Activated CD4-positive, alpha-beta T cell treated with anti-CD3 and anti-CD28 coated beads, Interleukin-10, Interleukin-2, amounts not matched to agents 100 ng/mL and 50 ng/mL, durations not matched to agents 16 hours and 8 hours (primary cell): ENCODE measurements at places on chromosomes 2 and 18.

GRCh38 chr2:152354069-152354755, 19.2 kb downstream of the FMNL2 start:
- DNase-seq = no peak

GRCh38 chr2:133045787-133046186, 375.8 kb upstream of the LYPD1 start:
- no peak for DNase-seq

- DNase-seq = no peak
Measured at GRCh38 chr18:47434214-47434746, 182.8 kb upstream of the SKOR2 start.

GRCh38 chr2:121890041-121890440, 134.6 kb downstream of the TSN start:
- no peak for DNase-seq

GRCh38 chr2:31401580-31401979, 13.0 kb downstream of the XDH start:
- DNase-seq = no peak

- DNase-seq = no peak
Measured at GRCh38 chr2:215542690-215543089, 106.8 kb upstream of the FN1 start.

DNA sequence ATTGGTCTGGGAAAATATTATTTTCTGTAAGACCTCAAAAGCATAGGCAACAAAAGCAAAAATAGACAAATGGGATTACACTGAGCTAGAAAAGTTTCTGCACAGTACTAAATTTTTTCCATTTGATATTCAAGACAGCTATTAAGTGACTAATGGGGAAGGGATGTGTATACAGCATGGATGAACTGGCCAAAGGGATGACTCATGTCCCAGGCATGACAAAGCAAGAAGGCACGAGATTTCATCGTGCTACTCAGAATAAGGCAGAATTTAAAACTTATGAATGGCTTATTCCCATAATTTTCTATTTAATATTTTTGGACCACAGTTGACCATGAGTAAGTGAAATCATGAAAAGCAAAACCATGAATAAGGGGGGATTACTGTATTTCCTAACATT, 1250.1 kb upstream of the GYPC start:
- no peak for DNase-seq

GRCh38 chr2:195642679-195643068, 14.4 kb upstream of the SLC39A10 start:
- no peak for DNase-seq

- no peak for DNase-seq
Measured at GRCh38 chr2:157940024-157940423, 63.9 kb upstream of the ACVR1 start.

DNA sequence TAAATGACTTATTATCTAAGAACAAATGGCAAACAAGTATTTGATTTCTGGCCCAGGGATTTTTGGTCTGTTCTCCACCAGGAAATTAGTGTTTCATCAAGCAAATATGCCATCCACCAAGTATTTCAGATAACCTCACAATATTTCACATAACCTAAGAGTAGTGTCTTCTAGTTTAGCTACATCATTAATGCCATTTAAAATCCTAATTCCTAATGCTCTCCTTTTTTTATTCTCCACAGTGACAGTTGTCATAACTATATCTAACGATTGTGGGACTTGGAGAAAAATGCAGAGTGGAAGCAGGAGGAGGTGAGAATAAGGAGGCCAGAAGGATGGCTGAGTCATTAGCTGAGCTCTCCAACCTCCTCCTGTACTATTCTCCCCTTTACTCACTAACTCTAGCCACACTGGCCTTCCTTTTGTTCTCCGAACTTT, 58.5 kb upstream of the CTLA4 start:
- DNase-seq = no peak

- DNase-seq = no peak
Measured at GRCh38 chr18:31048216-31048615, 5.7 kb upstream of the DSC3 start.

DNA sequence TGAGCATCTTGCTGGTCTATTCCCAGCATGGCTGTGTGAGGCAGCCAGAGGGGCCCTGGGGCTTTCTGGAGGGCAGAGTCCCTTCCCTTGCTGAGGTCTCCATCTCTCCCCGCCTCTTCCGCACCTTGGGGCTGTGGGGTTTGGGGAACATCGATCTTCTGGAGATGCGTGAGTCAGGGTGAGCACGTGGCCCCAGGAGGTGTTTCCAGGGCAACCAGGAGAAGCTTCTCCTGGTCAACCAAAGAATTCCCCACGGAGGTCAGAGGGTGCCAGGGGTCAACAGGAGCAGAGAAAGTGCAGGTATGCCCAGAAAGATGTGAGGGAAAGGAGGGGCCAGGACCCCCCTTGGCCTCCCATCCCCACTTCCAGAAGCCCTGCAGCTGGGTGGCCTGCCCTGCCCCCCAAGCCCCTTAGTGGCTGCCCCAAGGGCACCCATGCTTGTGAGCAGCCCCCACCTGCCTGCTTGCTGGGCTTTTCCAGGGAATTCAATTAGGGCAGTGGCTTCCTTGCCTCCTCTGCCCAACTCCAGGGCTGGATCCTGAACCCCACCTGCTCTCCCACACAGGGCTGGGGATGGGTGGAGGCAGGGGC, 2.8 kb upstream of the PROM2 start:
- no peak for DNase-seq

DNA sequence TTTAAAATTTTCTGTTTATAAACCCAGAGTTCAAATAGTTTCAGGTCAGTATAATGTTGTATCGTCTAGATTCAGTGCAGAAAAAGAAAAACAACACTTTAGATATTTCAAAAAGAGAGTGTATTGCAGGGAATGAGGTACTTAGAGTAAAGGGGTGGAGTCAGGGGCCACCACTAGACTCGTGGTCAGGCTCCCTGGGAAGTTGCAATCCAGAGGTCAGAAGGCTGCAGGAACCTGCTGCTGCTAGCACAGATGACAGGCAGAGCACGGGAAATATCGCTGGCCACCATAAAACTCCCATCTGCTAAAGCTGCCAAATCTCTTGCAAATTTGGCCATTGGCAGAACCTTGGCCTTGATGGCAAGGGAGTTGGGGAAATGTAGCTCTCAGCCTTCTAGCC, 64.6 kb downstream of the THNSL2 start:
- DNase-seq = no peak

DNA sequence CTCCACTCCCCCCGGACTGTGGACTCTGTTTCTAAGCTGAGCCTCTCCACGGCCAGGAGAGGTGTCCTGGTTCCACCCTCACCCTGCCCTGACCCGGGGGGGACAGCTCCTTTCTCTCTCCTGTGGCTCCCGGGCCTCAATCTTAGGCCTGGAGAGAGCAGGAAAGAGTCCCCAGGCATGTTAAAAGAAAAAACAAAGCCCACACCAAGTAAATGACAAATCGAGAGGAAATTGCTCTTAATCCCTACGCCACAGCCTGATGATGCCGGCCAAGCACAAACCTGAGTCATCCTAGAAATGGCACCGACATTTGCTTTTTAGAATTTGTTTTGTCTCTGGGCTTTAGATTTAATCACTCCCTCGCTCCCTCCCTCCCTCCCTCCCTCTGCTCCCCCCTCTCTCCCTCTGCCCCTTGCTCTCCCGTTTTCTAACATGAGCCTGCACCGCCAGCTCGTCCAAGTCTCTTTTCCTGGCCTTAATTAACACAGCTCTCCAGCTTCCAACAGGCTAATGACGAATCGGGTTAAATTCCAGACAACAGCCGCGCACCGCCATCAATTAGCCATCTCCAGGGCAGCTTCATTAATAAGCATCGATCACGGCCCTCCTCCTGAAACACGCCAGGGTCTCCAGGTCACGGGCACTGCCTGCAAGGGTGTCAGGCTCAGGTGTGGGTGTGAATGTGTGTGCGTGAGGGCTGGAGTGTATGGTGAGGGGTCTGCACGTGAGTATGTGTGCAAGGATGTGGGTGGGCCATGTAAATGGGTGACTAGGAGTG, 230.8 kb downstream of the CELF4 start:
- no peak for DNase-seq

- peak; percentile 51 for DNase-seq
Measured at GRCh38 chr2:52976143-52976949, 791.3 kb upstream of the CHAC2 start.

DNA sequence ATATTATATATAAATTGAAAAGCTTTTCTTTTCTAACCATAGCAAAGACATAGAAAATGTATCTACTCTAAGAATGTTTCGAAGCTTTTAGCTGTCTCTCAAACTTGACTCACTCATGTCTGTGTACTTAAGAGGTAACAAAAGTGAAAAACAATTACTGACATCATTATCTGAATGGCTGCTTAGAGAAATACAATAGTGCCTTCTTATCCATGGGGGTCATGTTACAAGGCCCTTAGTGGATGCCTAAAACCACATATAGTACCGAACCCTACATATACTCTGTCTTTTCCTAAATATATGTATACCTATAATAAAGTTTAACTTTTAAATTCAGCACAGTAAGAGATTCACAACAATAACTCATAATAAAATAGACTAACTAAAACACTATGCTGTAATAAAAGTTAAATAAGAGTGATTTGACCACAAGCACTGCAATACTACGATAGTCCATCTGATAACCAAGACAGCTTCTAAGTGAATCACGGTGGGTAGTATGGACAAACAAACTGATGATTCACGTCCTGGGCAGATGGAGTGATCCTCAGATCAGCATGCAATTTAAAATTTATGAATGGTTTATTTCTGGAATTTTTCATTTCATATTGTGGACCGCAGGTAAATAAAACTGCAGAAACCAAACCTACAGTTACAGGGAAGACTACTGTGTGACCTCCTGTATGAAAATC, 246.2 kb downstream of the XIRP2 start:
- no peak for DNase-seq

GRCh38 chr2:54191361-54192135, 64.5 kb downstream of the TSPYL6 start:
- DNase-seq = no peak

DNA sequence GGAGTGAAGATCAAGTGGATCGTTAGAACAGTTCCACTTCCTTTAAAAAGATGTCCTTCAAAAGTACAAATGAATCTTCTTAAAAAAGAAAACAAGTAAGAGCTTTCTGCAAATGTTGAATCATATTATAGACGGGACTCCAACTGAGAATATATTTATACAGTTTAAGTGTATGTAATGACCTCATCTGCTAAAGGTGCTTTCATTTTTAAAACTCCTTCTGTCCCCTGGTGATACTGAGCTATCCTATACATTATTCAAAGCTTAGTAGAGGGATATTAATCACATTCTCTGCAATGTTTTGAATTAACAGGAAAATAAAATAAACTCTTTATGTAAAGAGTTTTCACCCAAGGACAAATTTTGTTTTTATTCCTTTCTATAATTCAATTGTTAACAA, 420.7 kb upstream of the SLC8A1 start:
- DNase-seq = no peak

DNA sequence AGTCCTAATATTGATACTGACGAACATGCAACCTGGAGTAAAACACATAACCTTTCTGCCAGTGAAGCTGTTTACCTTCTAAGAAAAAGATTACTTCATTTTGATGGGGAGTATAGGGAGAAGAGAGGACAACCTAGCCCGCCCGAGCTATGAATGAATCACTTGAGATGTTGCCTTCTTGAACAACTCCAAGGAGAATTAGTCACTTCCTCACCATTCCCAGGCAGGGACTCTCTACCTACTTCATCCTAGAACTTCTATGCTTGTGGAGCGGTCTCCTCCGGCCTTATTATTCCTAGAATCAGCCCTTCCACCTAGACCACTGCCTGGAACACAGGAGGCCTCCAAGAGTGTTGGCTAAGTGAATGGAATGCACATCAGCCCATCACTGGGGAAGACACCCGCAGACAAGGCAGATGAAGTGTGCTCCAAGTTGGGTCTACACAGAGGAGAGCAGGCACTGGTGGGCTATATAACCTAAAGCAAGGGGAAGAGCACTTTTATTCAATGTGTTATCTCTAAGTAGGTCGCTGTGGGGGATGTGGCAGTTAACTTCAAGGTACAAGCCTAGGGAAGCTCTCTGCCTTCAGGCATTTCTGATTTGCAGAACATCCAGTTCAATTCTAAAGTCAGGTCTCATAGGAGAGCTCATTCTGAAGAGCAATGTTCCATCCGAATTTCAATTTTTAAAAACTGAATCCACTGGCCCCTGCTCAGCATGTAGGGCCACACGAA, 57.4 kb downstream of the STK39 start:
- no peak for DNase-seq

DNA sequence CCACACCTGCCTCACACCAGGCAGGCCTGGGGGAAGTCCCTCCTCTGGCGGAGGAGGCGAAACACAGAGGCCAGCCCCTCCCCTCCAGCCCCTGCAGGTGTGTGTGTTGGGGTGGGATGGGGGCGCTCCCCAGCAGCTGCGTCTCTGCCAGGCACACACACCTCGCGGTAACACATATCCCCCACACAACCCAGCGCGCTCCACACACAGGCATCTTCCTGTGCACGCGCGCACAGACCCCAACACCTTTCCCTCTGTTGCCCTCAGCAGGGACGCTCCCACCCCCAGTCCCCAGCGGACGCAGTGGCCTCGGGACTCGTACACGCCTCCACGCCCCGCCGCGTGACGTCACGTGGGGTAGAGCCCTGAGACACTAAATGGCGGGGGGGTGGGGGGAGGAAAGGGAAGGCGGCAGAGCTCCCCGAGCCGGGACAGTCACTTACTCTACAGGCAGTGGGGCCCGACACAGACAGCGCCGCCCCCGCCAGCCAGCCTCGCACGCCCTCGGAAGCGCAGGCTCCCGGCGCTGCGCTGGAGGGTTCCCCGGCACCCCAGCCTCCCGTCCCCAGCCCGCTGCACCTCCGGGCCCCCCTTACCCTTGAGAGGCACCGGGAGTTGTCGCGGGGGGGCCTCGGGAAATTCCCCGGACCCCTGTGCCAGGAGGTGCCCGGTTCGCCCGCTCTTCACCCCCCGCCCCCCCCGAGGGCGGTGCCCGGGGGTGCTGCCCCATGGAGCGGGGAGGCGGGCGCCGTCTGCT, at the start of gene WNT10A:
WNT10A (plus strand) TSS at position 751 of the 757 bp plus-strand sequence. CDS start 144 bp downstream, outside the sequence.
- peak; percentile 48 for DNase-seq

- no peak for DNase-seq
Measured at GRCh38 chr2:227834916-227835650, 21.4 kb downstream of the CCL20 start.

- no peak for DNase-seq
Measured at GRCh38 chr18:22098563-22098989, 70.8 kb upstream of the GATA6 start.

DNA sequence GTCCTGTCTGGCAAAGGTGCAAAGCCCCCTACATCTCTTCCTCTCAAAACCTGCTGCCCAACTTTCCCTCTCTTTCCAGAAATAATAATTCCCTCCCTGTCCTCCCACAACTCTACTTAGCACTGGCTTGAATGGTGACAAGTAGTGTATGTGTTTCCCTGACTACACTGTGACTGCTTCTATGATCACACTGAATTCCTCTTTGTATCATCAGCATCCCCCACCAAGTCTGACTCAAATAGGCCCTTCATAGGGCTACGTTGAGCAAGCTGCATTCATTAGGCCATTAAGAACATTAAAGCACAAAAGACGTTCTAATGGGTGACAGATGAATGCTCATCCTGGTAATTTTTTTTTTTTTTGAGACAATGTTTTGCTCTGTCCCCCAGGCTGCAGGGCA, 13.7 kb upstream of the ST3GAL5 start:
- DNase-seq = no peak
